ENCODE measurements at places on chromosomes 7 and 10.

- DNase-seq, result no peak
Observed at GRCh38 chr10:93601146-93601773, at the start of gene RBP4. RBP4 (minus strand) TSS chr10:93601235; CDS start chr10:93601028, 207 bp downstream.

DNA sequence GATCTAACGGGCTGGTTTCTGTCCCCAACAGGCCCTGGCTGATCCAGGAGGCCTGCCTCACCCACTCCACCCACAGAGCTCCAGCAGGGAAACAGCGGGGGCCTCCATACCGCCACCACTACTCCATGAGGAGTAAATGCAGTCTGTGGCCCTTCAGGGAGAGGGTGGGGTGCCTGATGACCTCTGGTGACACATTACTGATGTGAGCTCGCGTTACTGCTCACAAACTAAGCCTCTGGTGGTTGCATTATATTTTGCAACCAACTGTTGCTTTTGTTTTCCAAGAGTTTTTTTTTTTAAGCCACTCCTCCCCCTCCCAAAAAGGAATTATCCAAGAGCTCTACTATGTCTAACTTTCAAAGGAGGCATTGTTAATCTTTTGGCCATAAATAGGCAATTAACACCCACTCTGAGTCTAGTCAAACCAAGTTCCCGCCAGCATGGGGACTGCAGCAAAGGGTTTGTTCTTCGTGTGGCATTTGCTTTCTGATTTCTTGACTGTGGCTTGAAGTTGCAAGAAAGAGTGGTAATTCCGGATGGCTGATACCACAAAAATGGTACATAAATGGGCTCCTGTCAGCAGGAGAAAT lies 72.6 kb downstream of the FAM53B start:
- no peak for DNase-seq

- no peak for DNase-seq
Observed at GRCh38 chr7:137944168-137944567, 57.7 kb downstream of the CREB3L2 start.

- no peak for DNase-seq
Observed at GRCh38 chr10:47249881-47250280, 50.1 kb upstream of the GDF10 start.

DNA sequence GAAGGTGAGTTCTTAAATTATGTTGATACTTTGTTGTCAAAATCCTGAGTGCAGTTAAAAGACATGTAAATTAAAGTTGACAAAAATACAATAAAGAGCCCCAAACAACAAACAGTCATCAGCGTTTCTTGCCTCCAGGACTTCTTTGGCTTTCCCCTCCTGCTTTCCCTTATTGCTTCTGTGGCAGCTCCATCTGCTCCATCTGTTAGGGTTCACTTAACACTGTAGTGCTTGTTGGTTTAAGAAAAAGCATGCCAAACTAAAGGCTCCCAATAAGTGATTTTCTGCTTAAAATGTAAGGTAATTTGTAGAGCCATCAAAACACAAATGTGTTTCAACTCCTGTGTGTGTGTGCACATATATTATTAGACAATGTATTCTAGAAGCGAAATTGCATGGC lies 254.3 kb upstream of the GNAI1 start:
- DNase-seq, result no peak

DNA sequence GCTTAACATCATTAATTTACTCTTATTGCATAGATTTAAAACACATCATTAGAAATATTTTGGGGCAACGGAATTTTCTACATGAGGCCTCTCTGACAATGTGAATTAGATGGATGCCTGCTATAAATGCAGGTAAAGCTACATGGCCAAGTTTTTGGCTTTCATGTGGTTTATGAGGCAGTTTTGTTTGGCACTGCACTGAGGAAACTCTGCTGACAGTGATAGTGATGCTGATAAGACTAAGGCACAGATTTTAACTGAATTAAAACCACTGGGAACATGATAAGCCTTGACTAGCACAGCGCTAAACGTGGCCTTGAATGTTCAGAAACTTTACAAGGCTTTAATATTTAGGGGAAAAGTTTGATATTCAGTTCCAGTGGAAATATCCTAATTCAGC lies 114.3 kb upstream of the NOBOX start:
- DNase-seq, result no peak

GRCh38 chr10:95987685-95988426 lies 55.5 kb upstream of the CCNJ start:
- DNase-seq, result no peak

DNA sequence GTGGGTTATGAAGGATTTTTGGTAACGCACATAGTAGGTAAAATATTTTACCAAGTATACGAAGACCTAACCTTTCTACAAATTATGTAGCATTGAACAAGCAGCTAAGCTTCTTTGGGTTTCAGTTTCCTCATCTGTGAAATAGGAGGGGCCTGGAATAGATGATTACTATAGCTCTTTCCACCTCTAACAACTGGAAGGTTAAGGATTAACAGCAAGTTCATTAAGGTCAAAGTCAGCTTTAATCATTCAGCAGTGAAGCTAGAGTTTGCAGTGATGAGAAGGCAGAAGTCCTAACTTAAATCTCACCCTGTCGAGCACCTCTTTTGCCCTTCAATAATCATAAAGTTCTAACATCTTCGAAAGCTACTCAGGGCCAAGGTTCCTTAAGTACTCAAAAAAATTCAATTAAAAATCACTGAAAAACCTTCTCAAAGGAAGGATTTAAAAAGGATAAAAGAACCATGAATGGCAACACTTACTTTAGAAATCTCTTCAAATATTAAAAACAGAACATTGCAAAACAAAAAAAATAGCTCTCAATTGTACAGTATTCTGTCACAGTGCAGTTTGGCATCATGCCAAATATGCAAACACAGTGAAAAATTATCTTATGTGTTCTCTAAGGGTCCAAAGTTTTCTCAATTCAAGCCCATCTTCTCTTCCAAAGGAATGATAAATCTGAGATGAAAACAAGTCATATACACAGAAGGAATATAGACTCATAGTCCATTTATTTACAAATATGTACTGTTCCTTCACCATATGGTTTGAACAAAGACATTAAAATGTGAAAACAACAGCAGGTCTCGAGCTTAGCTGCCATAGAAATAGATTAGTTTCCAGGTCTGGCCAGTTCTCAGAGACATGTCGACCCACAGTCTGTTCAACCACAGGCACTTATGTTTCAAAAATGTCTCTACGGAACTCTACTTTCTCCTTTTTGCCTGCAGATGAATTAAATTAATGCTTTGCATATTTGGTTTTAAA lies 152.0 kb upstream of the SLC13A1 start:
- no peak for DNase-seq

DNA sequence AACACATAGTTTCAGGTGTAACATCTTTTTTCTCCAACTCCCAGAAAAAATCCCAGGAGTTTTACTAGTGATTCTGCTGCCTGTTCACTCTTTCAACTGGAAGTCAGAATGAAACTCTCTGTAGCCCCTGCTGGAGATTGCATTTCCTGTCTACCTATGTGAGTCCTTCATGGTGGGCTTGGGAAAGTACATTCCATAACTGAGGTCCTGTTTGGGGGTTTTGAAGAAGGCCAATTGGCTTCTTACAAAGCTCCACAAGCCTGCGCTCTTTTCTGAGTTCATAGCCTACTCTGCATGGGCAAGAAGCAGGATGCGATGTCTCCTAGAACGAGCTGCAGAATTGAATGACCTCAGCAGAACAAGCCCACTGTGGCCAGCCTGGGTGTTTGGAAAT lies 86.7 kb downstream of the LYZL2 start:
- DNase-seq, result no peak

DNA sequence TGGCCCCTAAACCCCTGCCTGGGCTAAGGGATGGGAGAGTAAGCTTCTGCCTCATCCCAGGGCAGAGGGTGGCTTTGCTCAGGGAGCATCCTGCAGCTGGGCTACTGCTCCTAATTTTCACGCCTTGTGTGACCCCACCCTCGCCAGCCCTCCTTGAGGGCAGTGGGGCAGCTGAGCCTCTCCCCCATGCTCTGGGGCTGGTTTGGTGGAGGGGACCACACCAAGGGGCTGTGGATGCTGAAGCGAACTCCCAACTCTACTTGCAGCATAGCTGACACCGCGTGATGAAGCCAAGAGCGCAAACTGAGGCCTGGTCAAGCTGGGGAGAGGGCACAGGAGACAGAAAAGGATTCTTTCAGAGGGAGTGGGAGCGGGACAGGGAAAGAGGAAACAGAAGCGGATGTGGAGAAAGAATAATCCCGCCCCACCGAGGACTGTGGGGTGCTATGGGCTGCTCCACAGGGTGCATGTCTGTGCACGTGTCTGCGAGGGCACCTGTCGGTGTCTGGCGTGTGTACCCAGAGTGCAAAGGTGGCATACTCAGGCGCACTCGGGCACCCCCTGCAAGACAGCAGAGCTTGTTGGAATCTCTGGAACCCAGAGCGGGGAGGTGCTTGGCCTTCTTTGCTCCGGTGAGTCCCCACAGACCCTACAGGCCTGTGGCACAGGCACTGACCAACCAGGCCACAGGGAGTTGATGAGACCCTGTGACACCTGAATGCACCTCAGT lies 19.4 kb upstream of the RASGEF1A start:
- no peak for DNase-seq

DNA sequence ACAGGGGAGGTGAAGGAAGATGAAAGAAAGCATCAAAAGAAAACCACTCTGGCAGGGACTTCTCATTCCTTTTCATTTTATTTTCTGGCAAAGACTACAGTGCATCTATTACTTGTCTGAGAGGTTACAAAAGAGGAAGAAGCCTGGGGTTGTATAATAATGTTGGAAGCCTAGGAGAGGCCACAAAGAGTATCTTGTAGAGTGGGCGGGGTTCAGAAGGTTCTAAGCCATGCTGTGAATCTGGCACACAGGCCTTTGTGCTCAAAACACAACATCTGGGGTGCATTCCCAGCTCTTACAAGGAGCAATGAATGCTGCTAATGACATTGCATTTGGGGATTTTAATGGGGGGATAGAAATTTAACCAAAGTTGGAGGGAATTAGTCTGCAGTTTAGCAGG lies 49.4 kb downstream of the MRPL32 start:
- no peak for DNase-seq

All from left renal cortex interstitium (tissue), 4 donors.